ENCODE measurements at places on chromosomes 3 and 15. TPM values are rescaled to one million over a fixed set of nuclear protein-coding genes. Genes with fewer than 3 reads are reported as not detected.

Gene FEZF2
- not detected for total RNA-seq

Gene ISLR
- 75.5 TPM for total RNA-seq

Gene CATSPER2
- 0.88 TPM for total RNA-seq

Gene H1-8
- total RNA-seq = not detected

Gene TMCC1
- total RNA-seq = 24.0 TPM

Gene ZXDC
- total RNA-seq = 25.0 TPM

Gene RBP2
- total RNA-seq = not detected

Gene HIGD2B
- total RNA-seq = not detected

Gene CCRL2
- 27.2 TPM for total RNA-seq

Gene TRPM1
- not detected for total RNA-seq

Gene THBS1
- 95.5 TPM for total RNA-seq

Gene CD96
- total RNA-seq = 3.7 TPM

Gene THSD4
- total RNA-seq = 0.17 TPM

Gene ESYT3
- not detected for total RNA-seq

Gene MYD88
- 51.1 TPM for total RNA-seq

Gene PTPN9
- 18.9 TPM for total RNA-seq

Gene BRK1
- 125 TPM for total RNA-seq

Gene SELENOS
- total RNA-seq = 60.6 TPM

Gene RBM5
- total RNA-seq = 268 TPM

Gene ONECUT1
- not detected for total RNA-seq

Gene LRRC31
- not detected for total RNA-seq

Gene ALG1L2
- total RNA-seq = not detected

Gene SECISBP2L
- 54.1 TPM for total RNA-seq

Gene CNTN3
- 12.7 TPM for total RNA-seq

Gene MORC1
- total RNA-seq = not detected

Gene SNX22
- total RNA-seq = 1.0 TPM

Gene ADAMTS7
- 9.7 TPM for total RNA-seq

Gene ACTRT3
- total RNA-seq = 5.3 TPM

Gene MCTP2
- total RNA-seq = 5.5 TPM

Gene COL8A1
- total RNA-seq = 10.1 TPM

Gene PRR23E
- not detected for total RNA-seq

Gene SLC2A2
- not detected for total RNA-seq

Gene PCSK6
- total RNA-seq = 5.9 TPM

Gene ENTPD3
- 0.17 TPM for total RNA-seq

Gene LRIG1
- 46.1 TPM for total RNA-seq

Gene PPP2R3A
- 12.6 TPM for total RNA-seq

Gene SMARCC1
- 26.2 TPM for total RNA-seq

Gene ARIH1
- total RNA-seq = 91.0 TPM

Gene TOMM70
- total RNA-seq = 48.0 TPM

Gene PDHB
- total RNA-seq = 73.3 TPM

Gene SENP8
- 2.2 TPM for total RNA-seq

Gene PTPRG
- total RNA-seq = 159 TPM

Gene RBMS3
- 171 TPM for total RNA-seq

Gene ADAMTSL3
- 1.5 TPM for total RNA-seq

Gene DENND6A
- total RNA-seq = 35.0 TPM

Gene STRA6
- total RNA-seq = not detected

Gene STOML1
- total RNA-seq = 10.9 TPM

Gene ALDH1L1
- 63.4 TPM for total RNA-seq

Gene LYZL4
- not detected for total RNA-seq

Gene GOLGA8N
- 10.6 TPM for total RNA-seq

Gene DLL4
- 36.2 TPM for total RNA-seq

Gene GP9
- total RNA-seq = not detected

Gene TPRG1
- total RNA-seq = 72.0 TPM

Gene ARIH2
- total RNA-seq = 63.4 TPM

Gene PCOLCE2
- 264 TPM for total RNA-seq

Gene WWTR1
- 47.9 TPM for total RNA-seq

Gene MYO5A
- 121 TPM for total RNA-seq

All from subcutaneous adipose tissue (tissue), 4 donors.